COR-L47 (cell line): ENCODE measurements at places on chromosomes 5 and 9.
A peak's percentile ranks its signal among the peaks of the same experiment; 100 is the strongest.

DNA sequence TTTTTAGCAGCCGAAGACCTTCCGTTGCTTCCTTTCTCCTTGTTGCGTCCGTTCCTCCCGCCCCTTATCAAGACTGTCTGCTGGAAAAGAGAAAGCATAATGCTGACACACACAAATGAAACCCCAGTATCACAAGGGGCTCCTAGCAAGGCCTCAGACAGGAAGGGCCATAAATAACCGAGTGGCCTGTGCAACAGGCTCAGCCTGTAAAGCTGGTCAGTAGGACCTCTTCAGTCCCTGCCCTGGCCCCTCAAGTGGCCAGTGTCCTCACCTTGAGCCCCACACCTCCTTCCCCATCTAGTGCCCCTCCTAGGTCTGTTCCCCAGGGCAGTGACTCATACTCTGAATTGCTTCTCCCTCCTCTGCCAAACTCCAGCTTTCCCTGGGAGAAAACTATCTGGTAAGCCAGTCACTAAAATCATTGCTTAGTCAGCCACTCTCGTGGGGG, 174.6 kb upstream of the IL12B start:
- DNase-seq: no peak

GRCh38 chr9:89839449-89839848, 234.6 kb downstream of the GADD45G start:
- DNase-seq: no peak

GRCh38 chr5:78959767-78960166, 25.3 kb downstream of the ARSB start:
- no peak for DNase-seq

DNA sequence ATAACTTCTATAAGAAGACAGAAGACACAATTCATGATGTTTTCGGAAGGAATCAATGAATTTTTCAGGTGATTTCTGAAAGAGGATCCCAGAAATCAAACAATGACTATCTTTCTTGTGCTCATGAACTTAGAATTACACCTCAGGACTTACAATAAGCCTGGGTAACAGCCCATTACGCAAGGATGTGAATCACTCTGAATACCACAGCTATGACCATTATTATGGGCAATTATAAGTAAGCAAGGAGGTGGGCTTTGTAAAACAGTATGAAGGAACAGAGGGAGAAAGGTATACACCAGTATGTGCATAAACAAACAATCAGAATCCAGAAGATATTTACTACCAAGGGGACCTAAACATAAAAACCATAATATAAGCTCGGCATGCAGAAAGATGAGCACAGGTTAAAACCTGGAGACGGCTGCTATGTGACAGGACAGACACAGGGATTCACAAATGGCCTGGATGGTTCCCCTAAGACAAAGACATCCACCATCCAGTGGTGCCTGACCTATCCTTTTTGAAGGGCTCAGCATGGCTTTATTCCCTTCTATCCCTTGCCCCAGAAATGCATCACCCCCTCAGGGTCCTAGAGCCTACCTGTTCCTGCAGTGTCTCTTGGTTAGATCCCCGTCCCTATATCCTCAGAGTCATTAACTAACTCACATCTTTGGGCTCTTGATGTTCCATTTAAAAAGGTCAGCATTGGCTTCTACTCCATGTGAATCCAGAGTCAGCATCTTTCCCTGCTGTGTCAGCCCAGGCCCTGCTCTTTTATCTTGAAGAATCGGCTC, 21.8 kb upstream of the PPP2CA start:
- DNase-seq: no peak

DNA sequence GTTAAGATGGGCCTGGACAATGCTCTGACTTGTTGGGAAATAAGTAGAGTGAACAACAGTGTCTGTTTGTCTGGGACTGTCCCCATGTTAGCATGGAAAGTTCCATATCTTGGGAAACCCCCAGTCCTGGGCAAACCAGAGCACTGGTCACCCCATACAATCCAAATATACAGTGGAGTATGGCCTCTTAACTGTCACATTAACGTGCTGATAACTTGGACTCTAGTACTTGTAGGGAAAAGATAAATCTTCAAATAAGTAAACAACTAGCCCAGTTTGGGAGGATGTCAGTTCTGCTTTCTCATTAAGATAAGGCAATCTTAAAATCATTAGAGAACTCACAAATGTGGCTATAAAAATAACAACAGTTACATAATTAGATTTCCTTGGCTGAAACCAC, 47.6 kb upstream of the JAK2 start:
- no peak for DNase-seq

GRCh38 chr5:103346162-103346748, 87.7 kb downstream of the MACIR start:
- no peak for DNase-seq

- no peak for DNase-seq
Measured at GRCh38 chr5:142110046-142110531, 1.5 kb downstream of the NDFIP1 start.

DNA sequence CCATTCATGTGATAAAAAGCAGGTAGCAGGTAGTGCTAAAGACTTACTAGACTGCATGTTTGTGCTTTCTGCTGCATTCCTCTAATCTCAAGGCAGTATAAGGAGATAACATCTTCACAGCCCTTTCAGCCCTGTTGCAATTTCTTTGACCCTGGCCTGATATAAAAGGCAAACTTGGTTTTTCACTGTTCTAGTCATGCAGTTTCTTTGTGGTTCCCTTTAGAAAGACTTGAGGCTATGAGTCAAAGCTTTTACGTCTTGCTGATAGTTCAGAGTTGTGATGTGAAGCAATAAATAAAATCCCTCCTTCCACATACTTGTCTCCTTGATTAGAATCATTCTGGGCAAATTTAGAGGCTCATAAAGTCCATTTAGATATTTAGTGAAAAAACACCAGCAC, 88.6 kb upstream of the CDKN2B start:
- DNase-seq: no peak

DNA sequence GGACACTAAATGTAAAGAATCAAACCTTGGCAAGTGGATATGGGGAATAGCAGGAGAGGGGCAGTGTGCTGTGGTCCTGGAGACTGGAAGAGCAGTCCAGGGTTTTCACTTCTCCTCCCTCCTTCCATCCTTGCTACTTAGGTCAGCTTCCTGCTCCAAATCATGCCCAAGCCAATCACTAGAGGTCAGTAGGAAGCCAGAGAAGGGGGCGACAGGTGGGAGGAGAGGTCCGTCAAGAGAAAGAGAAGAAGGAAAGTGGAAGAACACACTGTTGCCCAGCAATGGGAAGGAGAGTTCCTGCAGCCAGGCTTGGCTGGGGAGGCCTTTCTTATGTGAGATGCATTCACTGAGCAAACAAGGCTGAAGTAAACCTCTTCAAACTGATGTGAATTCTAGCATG, 289.6 kb downstream of the DTWD2 start:
- no peak for DNase-seq

GRCh38 chr5:59354274-59354673, 539.3 kb downstream of the PDE4D start:
- DNase-seq: no peak

DNA sequence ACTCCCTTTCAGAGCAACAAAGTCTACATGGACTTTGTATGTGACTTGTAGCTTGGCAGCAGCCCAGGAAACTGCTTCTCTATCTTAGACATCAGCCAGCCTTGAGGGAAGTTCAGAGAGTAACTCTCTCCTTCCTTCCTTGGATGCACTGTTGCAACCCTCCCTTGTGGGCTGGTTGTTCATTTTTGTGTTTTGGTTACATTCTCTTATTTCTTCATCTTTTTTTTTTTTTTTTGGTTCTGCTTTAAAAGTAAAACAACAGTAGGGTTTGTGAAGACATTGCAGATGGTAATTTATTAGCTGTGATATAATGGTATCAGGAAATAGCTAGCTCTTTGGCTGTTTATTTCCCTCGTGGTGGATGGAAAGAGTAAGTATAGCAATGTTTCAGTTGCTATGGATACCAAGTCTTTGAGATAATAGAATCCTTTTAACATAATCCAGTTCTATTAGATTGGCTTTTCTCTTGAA, 97.9 kb upstream of the MAMDC2 start:
- no peak for DNase-seq

DNA sequence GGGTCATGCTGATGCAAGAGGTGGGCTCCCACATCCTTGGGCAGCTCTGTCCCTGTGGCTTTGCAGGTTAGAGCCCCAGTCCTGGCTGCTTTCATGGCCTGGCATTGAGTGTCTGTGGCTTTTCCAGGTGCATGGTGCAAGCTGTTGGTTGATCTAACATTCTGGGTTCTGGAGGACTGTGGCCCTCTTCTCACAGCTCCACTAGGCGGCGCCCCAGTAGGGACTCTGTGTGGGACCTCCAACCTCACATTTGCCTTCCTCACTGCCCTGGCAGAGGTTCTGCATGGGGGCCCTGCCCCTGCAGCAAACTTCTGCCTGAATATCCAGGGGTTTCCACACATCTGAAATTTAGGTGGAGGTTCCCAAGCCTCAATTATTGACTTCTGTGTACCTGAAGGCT, 150.1 kb downstream of the NNT start:
- DNase-seq: no peak

GRCh38 chr9:70382709-70383605, 31.5 kb downstream of the KLF9 start:
- DNase-seq: no peak

- no peak for DNase-seq
Measured at GRCh38 chr5:135694012-135694411, 115.2 kb upstream of the CXCL14 start.

GRCh38 chr5:55621229-55621628, 86.5 kb upstream of the PLPP1 start:
- no peak for DNase-seq

GRCh38 chr9:92349771-92350739, 24.3 kb downstream of the CENPP start:
- no peak for DNase-seq

DNA sequence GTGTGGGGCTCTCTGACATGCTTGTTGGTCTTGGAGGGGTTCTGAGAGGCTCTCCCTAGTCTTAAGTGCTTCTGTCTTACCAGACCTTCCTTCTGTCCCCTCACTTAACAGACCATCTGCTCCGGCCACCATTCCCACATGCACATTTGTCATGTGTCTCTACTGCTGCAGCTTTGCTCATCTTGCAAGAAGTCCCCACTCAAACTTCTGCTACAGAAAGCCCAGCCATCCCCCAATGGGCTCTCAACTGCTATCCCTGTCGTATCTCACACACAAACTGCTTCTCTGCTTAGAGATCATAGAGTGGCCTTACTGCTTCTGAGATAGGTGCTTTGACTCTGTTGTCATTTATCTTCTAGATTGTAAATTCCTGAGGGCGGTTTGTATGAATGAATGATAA, 69.4 kb downstream of the NUP214 start:
- DNase-seq: no peak

DNA sequence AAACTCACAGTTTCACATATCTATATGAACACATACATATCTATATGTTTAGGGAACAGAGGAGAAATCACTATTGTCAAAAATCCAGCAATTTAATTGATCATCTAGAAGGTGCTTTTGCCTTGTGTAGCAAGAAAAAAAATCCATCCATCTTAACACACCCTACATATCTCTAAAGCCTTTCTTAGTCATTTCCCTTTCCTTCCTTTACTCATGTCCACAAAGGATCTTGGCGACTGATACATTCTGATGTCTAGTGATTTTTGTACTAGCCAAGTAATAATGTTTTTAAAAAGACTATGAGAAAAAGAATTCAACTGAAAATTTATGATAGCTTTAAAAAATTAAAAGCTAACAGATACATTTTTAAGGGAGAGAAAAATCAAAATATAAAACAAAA, 22.5 kb downstream of the ZDHHC21 start:
- no peak for DNase-seq

GRCh38 chr5:8912106-8912505, 633.8 kb downstream of the SEMA5A start:
- DNase-seq: no peak

DNA sequence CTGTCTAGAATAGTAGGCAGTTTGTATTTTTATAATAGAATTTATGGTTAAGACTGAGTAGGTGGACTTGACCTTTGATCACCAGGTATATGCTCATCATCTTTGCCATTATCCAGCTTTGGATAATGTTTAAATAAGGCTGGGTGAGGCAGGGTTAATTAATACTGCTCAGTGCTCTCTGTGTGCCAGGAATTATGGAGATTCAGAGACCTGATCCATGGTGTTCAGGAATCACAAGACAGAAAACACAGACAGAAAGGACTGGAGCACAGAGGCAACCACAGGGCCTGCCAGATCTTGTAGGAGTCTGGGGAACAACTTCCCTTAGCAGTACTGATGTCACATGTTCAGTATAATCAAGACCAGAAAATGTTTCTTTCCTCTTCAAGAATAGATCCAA, 186.3 kb upstream of the ADCY2 start:
- DNase-seq: no peak

- DNase-seq: peak; percentile 77
Measured at GRCh38 chr5:76818844-76819831, at the start of gene F2RL1. F2RL1 (plus strand) TSS chr5:76819030; CDS start chr5:76819183, 153 bp downstream.

- DNase-seq: peak; percentile 67
Measured at GRCh38 chr5:8399471-8399870, 530.5 kb downstream of the MTRR start.

- DNase-seq: peak; percentile 28
Measured at GRCh38 chr5:79857714-79858409, 133.2 kb downstream of the MTX3 start.

DNA sequence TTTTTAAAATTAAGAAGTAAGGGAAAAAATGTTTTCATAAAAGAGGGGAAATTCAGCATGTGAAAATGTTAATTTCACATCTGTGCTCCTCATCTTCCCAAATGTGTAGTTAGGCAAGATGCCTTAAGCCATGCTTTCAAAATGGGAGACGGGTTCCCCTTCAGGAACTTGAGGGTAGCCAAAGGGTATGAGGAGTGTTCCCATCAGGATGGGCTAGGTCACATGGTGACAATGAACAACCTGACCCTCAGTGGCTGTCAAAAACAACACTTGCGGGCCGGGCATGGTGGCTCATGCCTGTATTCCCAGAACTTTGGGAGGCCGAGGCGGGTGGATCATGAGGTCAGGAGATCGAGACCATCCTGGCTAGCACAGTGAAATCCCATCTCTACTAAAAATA, 178.0 kb downstream of the ACTL7B start:
- no peak for DNase-seq

- DNase-seq: no peak
Measured at GRCh38 chr9:121656941-121657470, 5.6 kb downstream of the DAB2IP start.

DNA sequence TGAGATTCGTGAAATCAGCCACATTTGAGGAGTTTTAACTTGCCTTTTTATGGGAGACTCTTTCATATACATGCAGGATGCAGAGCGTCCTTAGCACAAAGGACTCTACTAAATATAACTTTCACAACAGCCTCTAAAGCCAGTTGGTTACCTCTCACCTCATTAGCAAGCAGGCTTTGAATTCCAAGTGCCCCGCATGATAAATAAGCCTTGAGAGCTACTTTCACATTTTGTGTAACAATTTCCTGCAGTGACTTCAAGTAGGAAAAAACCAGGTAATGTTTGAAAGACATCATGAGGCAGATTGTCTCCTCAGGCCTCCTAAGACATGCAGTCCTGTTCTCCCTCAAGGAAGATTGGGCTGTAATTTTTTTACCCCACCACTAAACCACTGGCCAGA, 50.5 kb downstream of the RALGPS1 start:
- DNase-seq: no peak
